ENCODE measurements at places on chromosomes 7 and 10.

GRCh38 chr10:44339218-44339617 lies 45.7 kb downstream of the CXCL12 start:
- no peak for DNase-seq

GRCh38 chr7:3078514-3078913 lies 34.8 kb upstream of the CARD11 start:
- DNase-seq: no peak

- DNase-seq: no peak
Measured at GRCh38 chr10:48931188-48931587, 8.5 kb downstream of the LRRC18 start.

DNA sequence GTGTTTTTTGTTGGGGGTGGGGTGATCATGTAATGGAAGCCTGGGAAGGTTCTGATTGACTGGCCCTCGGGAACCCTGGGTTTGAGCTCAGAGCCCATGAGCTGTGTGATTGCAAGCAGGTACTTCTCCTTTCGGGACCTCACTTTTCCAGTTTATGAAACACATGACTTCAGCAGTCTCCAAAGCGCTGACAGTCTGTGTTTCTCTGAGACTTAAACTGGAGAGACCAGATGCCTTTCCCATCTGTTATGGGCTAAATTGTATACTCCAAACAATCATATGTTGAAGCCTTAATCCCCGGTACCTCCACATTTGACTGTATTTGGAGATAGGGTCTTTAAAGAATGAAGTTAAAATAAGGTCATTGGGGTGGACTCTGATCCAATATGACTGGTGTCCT lies 493.6 kb downstream of the GALNT17 start:
- no peak for DNase-seq

DNA sequence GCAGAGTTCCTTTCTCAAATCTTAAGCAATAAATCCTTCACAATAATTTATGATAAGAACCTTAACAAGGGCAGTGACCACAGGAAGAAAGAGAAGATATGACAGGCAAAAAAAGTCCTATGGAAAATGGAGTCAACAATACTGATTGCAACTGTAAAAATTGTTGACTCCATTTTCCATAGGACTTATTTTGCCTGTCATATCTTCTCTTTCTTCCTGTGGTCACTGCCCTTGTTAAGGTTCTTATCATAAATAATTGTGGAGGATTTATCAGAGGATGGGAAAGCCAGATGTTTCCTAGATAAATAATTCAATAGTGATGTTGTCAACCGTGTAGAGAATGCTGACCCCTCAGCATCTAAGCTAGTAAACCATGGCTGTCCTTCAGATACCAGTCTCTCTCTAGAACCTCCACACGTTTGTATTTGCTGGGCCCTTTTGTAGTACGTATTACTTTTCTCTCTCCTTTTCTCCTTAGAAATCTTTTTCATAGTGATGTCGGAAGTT lies 172.6 kb upstream of the BET1 start:
- no peak for DNase-seq

Measured in activated CD4-positive, CD25-positive, alpha-beta regulatory T cell (primary cell).